ENCODE measurements at places on chromosomes 2 and 18. TPM values are rescaled to one million over a fixed set of nuclear protein-coding genes. Genes with fewer than 3 reads are reported as not detected.
A peak's percentile ranks its signal among the peaks of the same experiment; 100 is the strongest.

- no peak for DNase-seq
Observed at GRCh38 chr2:149104221-149104620, 65.7 kb downstream of the LYPD6B start.

The GBX2 gene
- total RNA-seq, result not detected

DNA sequence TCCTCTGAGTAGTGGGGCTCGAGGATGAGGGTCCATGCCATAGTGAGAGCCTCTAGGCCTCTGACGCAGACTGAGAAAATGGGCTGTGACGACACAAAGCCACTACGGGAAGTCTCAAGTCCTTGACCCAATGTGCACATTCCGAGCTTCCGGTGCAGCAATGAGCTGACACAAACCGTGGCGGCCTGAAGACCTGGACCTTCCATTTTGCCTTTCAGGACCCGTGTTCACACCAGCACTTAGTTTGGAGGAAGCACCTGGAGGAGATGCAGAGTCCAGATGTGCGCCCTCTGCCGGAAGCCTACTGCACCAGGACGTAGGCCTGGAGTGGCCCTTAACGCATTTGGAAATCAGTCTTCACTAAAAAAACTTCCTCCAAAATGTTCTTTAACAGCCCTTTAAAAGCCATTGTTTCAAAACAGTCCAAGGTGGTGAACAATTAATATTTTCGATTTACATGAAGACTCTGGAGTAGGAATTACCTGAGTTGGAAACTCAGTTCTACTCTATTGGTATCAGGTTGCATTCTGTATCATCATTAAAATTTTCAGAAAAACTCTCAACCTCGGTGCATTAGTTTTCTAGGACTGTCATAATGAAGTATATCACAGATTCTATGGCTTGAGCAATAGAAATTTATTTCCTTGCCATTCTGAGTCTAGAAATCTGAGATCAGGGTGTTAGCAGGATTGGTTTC, 33.9 kb downstream of the BMP10 start:
- peak; percentile 16 for DNase-seq

DNA sequence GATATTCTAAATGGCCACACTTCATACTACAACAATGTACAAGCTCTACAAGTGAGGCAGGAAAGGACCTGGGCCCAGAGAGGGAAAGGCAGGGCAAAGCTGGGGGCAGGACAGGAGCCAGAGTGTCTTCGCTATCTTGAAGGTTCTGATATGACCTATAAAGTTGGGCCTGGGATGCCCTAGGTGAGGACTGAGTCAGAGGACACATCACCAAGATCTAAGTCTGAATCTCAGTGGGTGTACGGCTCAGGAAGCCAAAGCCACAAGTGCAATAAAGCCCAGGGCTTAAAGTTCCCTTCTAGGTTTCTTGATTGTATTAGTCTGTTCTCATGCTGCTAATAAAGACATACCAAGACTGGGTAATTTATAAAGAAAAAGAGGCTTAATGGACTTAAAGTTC, 219.1 kb downstream of the ALK start:
- no peak for DNase-seq

The LBH gene
- 22.7 TPM for total RNA-seq

- no peak for DNase-seq
Observed at GRCh38 chr18:13823707-13824395, at the start of gene MC5R. TSS of gene MC5R (plus strand) at chr18:13824149. CDS start at chr18:13825766, 1,617 bp downstream.

- no peak for DNase-seq
Observed at GRCh38 chr2:28828382-28828781, 17.7 kb downstream of the SPDYA start.

GRCh38 chr18:48973731-48974130, 23.0 kb upstream of the SMAD7 start:
- DNase-seq, result no peak

- peak; percentile 97 for DNase-seq
Observed at GRCh38 chr2:137172162-137172561, 406.8 kb downstream of the THSD7B start.

DNA sequence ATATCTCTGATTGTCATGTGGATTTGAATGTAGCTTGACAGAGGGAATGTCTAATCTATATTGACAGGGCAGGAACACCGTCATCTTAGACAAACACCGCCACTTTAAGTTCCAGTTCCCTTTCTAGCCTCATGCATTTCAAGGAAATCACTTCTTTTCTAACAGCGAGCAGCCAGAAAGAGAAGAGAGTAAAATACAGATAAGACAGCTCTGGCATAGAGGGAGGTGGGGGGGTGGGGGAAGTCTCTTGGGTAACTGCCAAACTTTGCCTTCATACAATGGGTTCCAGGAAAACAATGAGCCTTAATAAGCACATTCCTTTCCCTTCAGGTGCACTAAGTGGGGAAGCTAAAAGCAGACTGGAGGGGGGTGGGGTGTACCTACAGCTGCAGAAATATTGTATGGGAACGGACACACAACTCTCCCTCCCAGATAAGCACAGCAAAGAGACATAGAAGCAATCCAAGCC, 37.2 kb downstream of the CASP10 start:
- DNase-seq, result peak; percentile 68

DNA sequence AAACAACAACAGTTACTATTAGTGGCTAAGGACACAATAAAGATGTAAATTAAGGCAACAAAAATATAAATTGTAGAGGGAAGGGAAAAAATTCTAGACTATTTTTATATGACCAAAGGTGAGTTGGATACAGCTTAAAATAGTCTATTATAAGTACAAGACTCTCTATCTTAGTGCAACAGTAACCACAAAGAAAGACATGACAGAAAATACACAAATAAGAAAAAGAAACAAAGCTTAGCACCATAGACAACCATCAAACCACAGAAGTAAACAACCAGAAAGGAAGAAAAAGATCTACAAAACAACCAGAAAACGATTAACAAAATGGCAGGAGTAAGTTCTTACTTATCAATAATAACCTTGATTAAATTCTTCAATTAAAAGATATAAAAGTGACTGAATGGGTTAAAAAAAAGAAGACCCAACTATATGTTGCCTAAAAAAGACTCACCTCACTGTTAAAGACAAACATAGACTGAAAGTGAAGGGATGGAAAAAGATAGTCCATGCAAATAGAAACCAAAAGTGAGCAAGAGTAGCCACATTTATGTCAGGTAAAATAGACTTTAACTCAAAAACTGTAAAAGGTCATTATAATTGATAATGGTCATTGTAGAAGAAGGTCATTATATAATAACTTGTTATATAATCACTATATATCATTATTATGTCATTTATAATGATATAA, 62.5 kb downstream of the USP40 start:
- DNase-seq, result no peak

Measured in renal cortical epithelial cell (primary cell).